Nephron progenitor cell (in vitro differentiated cells): ENCODE measurements at places on chromosomes 5 and 9.
A peak's percentile ranks its signal among the peaks of the same experiment; 100 is the strongest.

- no peak for DNase-seq
These were observed 85.1 kb downstream of the MED27 start for GRCh38 chr9:131994364-131995125.

GRCh38 chr5:124655921-124656511, 90.4 kb downstream of the ZNF608 start:
- DNase-seq = no peak

DNA sequence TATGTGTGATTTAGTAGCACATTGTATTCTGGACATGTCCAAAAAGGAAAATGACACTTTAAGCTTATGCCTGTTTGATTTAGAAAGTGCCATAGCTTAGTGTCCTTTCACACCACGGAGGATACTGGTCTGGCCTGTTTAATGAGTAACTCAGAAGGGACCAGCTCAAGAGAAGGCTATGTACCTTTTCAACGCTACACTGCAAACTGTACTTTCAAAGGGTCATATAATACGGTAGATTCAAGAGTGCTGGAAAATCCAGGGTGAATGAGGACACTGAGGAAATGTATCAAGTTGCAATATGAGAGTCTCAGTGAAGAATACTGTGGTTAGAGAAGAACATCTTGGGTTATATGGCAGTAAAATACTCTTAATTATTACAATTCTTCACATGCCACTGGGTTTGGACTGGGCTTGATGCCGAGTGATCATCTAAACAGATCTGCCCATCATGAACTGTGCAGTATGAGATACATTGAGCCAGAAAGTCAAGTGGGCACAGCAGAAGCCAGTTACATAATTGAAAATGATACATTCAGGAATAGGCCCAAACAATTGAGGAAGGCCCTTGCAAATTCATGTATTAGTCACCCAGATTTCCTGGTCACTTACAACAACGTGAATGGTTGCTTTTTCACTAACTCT, 1211.5 kb upstream of the CDH9 start:
- DNase-seq = no peak

GRCh38 chr5:110590187-110590586, 136.3 kb downstream of the TMEM232 start:
- DNase-seq = no peak

GRCh38 chr5:82418608-82418950, 140.4 kb upstream of the RPS23 start:
- DNase-seq = no peak

GRCh38 chr5:133251296-133252132, 199.7 kb downstream of the HSPA4 start:
- no peak for DNase-seq

- DNase-seq = no peak
These were observed 160.5 kb downstream of the DOCK2 start for GRCh38 chr5:169797577-169797976.

DNA sequence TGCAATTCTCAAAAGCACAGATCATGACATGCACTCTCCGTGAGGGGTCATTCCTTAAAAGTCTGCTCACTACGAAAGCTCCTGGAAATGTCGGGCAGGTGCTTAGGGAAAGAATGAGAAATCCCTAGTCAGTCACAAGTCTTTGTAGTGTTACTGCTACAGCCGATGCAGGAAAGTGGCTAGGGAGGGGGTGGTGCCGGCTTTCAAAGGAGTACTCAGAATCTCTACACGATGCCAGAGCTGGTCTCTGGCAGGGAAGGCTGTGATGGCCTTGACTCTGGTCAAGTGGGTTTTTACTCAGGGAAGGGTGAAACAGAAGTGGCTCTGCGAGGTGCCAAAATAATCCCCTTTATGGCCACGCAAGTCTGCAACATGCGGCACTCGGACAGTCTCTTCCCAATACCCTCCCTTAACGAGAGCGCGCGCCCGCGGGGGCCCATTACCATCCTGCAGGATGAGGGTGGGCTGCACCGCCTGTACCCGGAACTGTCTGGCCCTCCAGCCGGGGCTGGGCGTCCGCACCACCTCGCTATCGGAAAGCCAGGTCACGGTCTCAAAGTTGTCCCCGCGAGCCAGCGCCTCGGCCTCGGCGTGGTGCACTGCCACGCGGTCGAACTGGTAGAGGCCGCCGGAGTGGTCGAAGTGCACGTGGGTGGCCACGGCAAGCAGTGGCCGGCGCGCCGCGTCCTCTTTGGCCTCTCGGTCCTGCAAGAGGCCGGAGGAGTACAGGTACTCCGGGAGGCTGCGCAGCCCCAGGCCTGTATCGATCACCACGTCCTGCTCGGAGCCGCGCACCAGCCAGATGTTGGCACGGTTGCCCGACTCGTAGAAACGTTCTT, 956 bp downstream of the MBLAC2 start:
- DNase-seq = peak; percentile 67

- no peak for DNase-seq
These were observed 2.6 kb downstream of the CCL19 start for GRCh38 chr9:34688329-34689115.

- DNase-seq = no peak
These were observed 1033.5 kb downstream of the EFNA5 start for GRCh38 chr5:106637275-106637674.

DNA sequence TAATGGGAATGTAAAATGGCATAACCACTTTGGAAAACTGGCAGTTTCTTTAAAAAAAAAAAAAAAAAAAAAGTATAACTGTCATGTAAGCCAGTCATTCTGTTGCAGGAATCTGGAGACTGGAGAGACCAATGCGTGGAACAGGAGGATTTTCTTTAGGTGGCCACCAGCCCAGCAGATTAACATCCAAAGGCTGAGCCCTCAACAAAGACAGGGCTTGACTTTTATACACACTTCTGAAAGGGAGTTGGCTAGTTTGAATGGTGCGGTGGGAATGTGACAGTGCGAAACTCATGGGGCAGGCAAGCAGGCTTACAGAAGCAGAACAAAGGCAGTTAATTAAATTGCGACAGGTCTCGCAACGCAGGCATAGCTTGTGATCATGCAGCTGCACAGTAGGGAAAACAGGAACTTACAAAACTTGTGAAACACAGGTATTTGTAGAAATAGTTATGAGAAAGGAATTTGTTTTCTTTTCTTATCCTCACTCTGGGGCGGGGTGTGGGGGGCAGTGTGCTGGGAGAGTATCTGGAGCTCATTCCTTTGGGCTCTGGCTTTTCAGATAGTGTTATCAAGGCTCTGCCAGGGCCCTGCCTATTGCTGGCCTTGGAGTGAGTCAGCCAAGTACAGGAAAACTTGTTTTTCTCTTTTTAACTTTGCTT, 12.0 kb downstream of the UIMC1 start:
- DNase-seq = no peak

DNA sequence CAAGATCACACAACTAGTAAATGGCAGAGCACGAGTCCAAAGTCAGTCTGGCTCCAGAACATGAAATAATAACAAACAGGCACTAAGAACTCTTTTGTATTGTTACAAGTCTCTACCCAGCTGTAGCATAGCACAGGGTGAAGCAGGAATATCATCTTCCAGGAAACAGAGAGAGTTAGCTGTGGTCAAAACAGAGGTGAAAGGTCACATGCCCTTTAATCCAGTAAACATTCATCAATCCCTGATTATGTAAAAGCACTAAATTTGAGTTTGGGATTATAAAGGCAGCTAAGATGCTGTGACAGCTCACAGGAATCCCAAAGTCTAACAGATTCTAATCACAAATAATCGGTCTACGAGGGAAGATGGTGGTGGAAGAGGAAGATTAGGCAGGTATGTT, 133.0 kb upstream of the ASTN2 start:
- DNase-seq = no peak

GRCh38 chr5:17399931-17400330, 98.1 kb upstream of the TAF11L2 start:
- no peak for DNase-seq

DNA sequence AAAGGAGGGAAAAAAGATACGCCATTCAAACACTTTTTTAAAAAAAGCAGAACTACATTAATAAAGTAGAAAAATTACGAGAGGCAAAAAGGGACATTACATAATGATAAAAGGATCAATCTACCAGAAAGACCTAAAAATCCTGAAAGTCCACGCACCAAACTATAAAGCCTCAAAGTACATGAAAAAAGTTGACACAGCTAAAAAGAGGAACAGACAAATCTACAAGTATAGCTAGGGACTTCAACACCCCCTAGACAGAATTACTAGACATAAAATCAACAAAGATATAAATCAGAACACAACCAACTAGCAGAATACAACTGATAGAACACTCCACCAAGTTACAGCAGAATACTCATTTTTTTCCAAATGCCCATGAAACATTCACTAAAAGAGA, 11.1 kb downstream of the CAMSAP1 start:
- DNase-seq = no peak

DNA sequence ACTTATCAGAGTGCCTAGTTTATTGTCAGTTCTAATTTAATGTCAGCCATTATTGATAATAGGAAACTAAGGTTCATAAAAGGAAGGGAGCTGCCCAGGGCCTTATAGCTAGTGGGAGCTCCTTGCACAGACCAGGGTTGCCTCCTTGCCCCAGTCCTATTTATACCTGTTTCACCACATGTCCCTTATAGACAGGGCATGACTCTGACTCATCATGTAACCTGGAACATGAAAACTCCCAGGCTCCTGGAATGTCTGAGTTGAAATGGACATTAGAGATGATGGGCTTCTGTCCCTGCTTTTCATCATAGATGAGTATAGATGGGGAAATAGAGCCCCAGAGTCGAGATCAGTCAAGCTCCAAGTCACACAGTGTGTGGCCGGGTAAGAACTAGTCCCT, 21.1 kb downstream of the FAT2 start:
- no peak for DNase-seq

- DNase-seq = no peak
These were observed 8.9 kb downstream of the AKNA start for GRCh38 chr9:114378883-114379282.

DNA sequence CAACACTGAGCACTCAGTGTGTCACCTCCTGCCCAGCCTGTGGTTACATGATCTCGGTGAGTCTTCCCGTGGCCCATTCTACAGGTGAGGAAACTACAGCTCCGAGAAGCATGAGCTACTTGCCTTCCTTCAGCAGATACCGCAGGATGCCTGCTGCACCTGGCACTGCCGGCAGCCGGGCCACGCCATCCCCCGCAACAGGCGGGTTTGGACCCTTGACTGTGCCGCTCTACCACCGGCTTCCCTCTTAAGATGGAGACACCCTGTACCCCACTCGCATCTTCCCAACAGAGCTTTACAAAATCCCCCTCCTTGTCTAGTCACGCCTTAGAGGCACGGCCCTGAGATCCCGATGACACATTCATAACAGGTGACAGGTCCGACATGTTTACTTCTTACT, 74.9 kb upstream of the OTULINL start:
- no peak for DNase-seq

GRCh38 chr9:72371151-72371550, 6.1 kb upstream of the ZFAND5 start:
- DNase-seq = no peak

GRCh38 chr5:14760548-14761002, 96.1 kb downstream of the OTULIN start:
- no peak for DNase-seq

DNA sequence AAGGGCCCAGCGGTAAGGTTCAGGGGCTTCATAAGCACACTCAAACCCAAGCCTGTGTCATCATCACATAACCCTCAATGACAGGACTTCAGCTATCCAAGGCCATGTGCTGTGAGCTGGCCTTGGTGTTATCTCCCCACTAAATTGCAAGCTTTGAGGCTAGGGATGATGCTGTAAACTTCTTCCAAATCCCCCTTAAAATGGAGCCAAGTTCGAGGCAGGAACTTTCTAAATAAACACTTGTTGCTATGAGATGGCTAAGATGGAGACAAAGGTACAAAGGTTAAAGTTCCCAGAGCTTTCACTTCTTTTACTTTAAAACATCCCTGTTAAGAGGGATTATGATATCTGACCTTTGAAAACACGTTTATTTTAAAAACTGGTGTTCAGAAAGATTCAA, 123.6 kb downstream of the MYO10 start:
- no peak for DNase-seq

DNA sequence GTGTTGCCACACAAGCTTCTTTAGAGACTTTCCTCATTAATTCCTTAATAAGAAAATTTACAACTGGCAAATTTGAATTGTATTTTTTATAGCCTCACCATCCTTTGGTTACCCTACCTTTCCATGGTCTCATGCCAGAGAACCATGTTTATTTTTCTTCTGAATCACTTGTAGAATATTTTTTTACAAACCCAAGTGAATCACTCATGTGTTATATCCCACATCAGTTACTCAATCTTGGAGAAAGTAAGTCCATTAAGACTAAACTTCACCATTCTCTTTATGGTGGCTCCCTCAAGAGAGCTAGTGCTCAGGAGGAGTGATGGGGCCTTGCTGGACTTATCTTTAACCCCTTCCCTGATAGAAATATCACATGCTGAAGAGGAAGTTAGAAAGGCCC, 128.9 kb downstream of the SUSD1 start:
- DNase-seq = no peak

- DNase-seq = no peak
These were observed 183.9 kb downstream of the SMARCA2 start for GRCh38 chr9:2198956-2199635.

DNA sequence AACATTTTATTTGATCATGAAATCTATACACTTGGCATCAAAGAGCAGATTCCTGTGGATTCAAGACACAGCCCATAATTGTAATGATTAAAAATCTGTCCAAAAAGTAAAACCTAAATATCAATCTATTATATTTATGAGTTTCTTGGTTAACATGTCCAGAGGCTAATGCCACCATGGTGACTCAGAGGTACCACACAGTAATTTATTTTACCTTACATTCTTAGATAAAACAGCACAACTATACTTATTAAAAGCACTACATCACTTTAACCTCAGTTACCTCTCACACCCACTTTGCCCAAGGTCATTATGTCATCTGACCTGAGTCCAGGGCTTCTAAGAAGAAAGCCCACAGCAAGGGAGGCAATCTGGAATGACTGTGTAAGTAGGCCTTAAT, 519.2 kb downstream of the RASEF start:
- DNase-seq = no peak

- DNase-seq = no peak
These were observed 34.7 kb downstream of the ADAM19 start for GRCh38 chr5:157540707-157541446.

GRCh38 chr9:129245276-129245675, 67.2 kb upstream of the IER5L start:
- DNase-seq = no peak

DNA sequence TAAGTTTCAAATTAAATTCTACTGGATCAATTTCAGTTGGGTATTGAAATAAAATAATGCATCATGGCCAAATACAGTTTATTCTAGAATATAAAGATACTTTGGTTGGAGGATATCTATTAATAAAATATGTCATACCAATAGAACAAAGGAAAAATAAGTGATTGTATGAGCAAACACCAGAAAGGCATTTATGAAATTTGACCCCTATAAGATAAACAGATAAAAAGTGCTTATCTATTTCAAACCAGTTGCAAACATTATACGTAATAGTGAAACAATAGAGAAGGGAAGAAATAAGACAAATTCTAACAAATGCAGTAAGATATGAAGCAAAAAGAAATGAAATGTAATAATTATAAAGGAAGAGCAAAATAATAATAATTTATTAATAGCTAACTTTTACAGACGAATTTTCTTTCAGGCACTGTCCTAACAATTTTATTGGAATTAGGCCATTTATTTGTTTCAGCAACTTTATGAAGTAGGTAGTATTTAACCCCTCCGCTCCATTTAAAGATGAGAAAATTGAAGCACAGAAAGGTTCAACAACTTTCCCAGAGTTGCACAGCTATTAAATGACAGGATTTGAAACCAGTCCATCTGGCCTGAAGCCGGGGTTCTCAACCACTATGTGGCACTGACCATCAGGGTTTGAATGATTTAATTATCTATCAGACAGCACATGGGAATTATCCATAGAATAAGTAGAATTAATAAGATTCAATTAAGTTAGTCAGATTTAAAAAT, 20.8 kb downstream of the ANKRD55 start:
- no peak for DNase-seq

GRCh38 chr5:151674626-151675610, 11.8 kb downstream of the SPARC start:
- no peak for DNase-seq
